ENCODE measurements at places on chromosomes 5 and 9. TPM values are rescaled to one million over a fixed set of nuclear protein-coding genes. Genes with fewer than 3 reads are reported as not detected.

SLC36A2 gene
- total RNA-seq = not detected

SPATA6L gene
- total RNA-seq = 0.43 TPM

SV2C gene
- not detected for total RNA-seq

CD14 gene
- total RNA-seq = 8.8 TPM

NTRK2 gene
- not detected for total RNA-seq

VPS13A gene
- total RNA-seq = 23.2 TPM

SPATA31E1 gene
- total RNA-seq = not detected

GCNT4 gene
- total RNA-seq = 4.3 TPM

C8G gene
- total RNA-seq = not detected

SNCAIP gene
- total RNA-seq = 19.4 TPM

EDIL3 gene
- total RNA-seq = 18.2 TPM

PCDHGB2 gene
- total RNA-seq = 2.4 TPM

PLAC8L1 gene
- not detected for total RNA-seq
